H4 (cell line): ENCODE measurements at places on chromosomes 3 and 15. TPM values are rescaled to one million over a fixed set of nuclear protein-coding genes. Genes with fewer than 3 reads are reported as not detected.

DNA sequence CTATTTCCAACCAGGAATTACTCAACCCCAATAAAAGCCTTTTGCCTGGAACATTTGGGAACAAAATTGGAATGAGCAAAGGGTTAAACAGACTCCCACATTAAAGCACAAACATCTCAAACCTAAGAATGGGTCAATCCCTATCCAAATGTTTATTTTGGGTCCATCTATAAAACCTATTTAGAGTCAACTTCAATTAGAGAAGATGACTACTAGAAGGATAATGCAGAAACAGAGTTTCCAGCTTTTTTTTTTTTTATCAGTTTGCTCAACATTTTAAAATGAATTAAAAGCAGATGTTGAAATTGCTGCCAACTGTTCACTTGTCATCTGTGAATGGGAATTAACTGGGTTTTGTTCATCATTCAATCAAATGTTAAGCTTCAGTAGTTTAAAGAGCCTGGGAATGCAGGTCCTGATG, 4.1 kb upstream of the TBC1D23 start:
- DNase-seq: no peak

DNA sequence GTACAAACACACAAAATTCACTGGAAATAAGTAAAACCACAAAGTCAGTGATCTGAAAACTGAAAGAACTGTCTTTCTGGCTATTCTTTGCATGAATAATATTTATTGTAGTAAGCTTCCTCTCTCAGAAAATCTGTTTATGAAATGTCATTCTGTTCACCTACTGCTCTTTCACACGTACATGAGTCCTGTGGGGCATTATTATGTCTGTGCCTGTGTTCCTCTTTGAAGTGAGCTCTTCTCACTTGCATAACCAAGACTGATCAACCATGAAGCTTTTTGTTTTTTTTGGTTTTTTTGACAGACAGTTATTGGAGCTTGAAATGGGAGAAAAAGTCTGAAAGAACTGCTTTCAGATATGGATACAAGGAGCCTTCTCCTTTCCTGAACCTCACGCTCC, 195.8 kb downstream of the PLCH1 start:
- DNase-seq: no peak

DNA sequence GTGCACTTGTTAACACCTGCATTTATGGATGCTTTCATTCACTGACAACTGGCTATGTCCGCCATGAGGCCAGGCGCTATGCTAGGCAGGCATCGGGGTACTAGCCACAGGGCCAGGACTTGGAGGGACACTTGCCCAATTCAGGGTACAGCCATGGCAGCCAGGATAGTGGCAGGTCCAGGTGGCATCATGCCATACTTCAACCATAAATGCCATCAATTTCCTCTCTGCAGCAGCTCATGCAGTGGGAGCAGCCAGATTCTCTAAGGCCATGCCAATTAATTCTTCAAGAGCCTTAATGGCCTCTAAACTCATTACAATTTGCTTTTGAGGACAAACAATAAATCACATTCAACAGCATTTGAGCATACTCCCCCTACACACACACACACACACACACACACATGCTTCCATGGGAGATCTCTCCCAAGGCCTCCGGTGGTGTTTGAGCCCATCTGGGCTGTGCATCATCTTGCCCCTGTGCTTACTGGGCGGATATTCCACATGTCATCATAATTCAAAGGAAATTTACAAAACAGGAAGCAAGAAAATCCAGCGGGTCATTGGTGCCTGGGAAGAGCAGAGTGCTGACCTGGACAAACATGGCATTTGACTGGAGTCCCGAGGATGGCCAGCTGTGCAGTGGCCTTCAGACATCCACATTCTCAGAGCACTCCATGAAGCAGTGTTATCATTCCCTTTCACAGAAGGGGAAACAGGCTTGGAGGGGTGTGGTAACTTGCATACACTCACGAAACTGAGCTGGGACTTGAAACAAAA, 109.1 kb downstream of the IQSEC1 start:
- DNase-seq: no peak

DNA sequence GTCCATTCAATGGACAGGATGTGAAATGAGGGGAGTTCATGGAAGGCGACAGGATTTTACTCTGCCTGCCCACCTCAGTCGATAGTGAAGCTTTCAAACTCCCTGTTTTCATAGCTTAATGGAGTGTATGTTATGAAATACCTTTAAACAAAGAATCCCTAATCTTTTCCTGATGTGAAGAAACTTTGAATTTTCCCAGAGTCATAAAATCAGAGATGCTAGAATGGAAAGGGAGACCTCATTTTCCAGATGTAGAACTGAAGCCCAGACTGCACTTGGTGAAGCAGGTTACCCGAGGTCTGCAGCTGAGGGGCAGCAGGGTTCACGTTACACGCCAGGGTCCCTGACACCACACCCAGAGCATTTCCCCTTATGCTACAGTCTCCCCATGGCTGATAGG, 34.7 kb upstream of the LACTB start:
- DNase-seq: no peak

DNA sequence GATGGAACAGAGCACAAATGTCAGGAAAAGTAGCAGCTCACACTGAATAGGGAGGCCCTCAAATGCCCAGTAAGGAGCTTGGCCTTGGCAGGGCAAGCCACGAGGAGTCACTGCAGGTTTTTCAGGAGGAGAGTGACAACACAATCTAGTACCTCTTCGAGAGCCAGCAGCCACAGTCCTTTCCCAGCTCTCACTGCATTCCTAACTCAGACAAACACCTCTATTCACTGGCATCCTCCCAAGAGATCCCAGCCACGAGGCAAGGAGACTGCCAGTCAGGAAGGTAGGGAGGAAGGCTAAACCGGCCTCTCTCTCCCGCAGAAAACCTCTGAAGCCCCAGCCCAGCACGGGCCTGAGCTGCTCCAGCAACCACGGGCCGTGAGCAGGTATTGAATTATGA, 146.0 kb upstream of the SMAD3 start:
- DNase-seq: no peak

SOX14 gene
- total RNA-seq: not detected in 2 replicates

DNA sequence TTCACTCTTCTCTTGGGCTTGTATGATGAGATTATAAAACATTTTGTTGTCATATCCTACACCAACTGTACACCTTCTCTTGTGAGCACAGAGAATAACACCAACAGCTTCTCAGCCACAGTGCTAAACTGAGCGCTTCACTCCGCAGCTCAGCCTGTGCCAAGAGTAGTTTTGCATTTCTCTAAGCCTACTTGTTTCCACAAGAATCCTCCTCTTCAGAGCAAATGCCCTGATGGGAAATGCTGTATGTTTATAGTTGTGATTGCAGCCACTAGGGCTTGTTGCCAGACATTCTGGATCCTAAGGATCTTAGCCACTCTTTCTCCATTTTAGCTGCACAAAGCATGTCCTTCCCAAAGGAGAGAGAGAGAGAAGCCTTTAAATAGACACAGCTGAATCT, 138.8 kb upstream of the PLXND1 start:
- peak; percentile 30 for DNase-seq
